Uterine smooth muscle cell (primary cell): ENCODE measurements at places on chromosomes 5 and 9. TPM values are rescaled to one million over a fixed set of nuclear protein-coding genes. Genes with fewer than 3 reads are reported as not detected.

Gene CTXN3
- total RNA-seq = not detected in 2 replicates

Gene EPB41L4A
- 0.75 and 1.00 TPM in 2 replicates for total RNA-seq

Gene PDE6A
- total RNA-seq = not detected in 2 replicates

Gene ARSI
- 18.1 and 34.3 TPM in 2 replicates for total RNA-seq
